Karpas-422 (cell line): ENCODE measurements at places on chromosomes 1 and 21.

DNA sequence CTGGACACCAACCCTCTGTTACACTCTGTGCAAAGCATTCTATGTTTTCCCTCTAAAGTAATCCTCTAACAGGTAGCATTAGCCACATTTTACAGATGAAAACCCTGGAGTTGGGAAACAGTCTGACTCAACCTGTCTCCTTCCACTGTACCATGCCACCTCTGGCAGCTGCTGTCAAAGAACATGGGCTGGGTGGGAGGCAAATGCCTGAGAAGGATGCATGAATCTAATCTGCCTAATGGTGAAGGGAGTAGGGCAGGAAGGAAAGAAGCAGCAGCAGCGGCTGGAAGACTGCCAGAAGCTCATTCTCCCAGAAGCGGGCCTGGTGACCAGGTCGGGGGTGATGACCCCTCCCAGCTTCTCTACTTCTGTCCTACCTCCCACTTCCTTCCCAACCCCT lies 21.7 kb downstream of the LRRC71 start:
- DNase-seq: no peak

DNA sequence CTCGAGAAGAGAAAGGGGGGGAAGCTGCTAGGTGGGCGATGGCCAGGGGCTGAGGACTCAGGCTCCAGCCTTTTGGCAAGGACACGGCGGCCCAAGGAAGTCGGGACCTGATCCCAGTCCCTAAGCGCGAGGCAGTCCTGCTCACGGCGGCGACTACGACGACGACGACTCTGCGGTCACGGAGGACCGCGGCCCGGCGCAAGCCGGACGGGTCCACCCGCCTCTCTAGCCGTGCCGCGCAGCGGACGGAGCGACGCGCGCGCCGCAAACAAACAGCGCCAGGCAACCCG lies 401 bp downstream of the WNT9A start:
- DNase-seq: no peak

- DNase-seq: no peak
Observed at GRCh38 chr1:216779686-216780085, 56.5 kb upstream of the ESRRG start.

- DNase-seq: peak; percentile 71
Observed at GRCh38 chr1:48236716-48237470, 14.4 kb downstream of the SLC5A9 start.

DNA sequence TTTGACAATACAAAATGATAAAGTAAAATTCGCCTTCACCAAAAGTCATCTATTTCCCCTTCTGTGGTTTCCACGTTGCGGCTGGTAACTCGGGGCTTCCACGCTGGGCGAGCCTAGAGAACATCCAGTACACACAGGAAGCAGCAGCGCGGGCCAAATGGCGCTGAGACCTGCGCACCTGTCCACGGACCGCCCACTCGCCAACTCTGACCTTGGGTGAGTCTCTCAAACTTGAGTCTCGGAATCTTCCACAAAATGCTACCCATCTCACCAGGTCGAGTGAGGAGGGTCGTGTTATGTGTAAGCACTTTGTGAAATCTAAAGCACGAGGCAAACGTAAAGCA lies 820 bp upstream of the TTF2 start:
- DNase-seq: peak; percentile 89

DNA sequence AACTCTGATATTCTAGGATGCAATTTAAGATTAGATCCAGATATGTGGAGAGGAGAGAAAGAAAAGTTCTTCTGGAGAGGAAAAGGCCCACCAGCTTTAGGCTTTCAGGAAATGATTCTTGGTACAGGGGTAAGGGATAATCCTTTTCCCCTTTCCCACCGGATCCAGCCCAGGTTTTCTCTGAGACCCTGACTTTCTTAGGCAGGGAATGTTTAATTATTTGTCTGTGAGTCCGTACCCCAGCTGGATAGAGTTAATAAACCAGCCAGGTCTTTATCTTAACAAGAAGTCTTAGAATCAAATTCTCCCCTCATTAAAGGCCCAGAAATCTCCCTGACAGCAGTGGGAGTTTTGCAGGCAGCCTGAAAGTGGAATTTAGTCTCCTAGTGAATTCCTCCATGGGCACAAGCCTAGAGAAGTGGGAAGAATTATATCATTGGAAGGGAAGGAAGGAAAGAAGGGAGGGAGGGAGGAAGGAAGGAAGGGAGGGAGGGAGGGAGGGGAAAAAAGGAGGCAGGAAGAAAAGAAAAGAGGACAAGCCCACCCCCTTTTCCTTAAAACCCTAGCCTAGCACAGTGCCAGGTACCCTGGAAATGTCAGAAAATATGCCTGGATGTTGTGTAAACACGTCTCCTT lies 189.0 kb downstream of the PLPP3 start:
- no peak for DNase-seq

DNA sequence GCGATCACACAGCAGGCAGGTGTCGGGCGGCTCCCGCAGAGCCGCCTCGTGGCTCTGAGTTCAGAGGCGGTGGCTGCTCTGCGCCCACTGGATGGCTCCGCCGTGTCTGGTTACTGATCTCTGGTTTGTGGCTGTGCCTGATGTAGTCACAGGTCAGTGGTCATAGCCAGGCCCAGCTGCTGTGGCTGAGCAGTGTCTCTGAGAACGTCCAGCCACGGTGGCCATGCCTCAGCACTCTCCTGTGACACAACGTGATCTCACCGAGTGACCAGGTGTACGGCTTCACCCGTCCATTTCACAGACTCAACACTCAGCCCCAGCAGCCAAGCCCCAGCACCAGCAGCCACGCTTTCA lies 61.2 kb downstream of the KCNN3 start:
- DNase-seq: no peak

DNA sequence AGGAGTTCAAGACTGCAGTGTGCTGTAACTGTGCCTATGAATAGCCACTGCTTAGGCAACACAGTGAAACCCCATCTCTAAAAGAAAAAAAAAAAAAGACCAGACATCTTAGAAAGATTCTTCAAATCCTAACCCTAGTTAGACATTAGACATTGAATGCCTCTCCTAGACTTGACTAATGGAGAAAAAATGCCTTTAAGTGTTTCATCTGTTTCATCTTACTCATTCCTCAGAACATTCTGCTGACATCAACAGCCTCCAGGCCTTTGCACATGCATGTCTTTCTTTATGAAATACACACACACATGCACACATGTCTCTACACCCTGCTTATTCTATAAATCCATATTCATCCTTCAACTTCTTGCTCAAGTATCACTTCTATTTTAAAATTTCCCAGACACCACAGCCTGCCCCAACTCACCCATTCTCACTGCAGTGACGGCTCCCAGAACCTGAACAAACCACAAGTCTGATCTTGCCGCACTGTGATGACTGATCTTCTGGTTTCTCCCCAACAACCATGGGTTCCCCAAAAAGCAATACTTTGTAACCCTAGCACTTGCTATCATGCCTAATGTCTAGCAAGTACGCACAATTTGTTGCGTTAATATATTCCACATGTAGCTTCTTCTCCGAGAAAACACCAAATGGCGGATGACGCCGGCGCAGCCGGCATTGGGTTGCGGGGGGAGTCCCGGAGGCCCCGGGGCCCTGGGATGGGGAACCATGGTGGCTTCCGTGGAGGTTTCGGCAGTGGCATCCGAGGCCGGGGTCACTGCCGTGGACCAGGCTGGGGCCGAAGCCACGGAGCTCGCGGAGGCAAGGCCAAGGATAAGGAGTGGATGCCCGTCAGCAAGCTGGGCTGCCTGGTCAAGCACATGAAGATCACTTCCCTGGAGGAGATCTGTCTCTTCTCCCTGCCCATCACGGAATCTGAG lies 37.4 kb downstream of the LRRC52 start:
- no peak for DNase-seq

DNA sequence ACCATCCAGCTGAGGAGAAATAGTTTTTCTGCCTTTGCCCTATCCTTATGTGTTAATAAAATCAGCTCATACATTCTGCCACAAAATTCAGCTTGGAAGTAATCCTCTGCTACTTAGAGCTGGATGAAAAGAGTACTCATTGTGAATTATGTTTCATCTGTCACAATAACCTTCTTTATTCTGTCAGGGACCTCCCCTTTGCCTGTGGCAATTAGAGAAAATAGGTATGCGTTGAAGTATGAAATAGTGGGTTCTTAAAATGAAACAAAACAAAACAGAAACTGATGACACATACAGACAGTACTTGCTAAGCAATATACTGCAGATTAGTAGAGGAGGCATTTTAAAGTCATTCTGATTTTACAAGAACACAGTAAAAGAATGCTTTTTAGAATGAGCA lies 578.5 kb downstream of the USP25 start:
- no peak for DNase-seq

- no peak for DNase-seq
Observed at GRCh38 chr1:155188268-155188667, 14.6 kb downstream of the TRIM46 start.

DNA sequence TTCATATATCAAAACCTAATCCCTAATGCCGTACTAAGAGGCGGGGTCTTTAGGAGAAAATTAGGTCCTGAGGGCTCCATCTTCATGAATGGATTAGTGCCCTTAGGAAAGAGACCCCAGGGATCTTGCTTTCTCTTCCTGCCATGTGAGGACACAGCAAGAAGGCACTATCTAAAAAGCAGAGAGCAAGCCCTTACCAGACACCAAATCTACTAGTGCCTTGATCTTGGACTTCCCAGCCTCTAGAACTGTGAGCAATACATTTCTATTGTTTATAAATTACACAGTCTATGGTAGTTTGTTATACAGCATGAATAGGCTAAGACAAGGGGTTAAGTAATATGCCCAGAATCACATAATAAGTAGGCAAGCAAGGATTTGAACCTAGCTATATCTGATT lies 42.9 kb downstream of the STYXL2 start:
- no peak for DNase-seq

DNA sequence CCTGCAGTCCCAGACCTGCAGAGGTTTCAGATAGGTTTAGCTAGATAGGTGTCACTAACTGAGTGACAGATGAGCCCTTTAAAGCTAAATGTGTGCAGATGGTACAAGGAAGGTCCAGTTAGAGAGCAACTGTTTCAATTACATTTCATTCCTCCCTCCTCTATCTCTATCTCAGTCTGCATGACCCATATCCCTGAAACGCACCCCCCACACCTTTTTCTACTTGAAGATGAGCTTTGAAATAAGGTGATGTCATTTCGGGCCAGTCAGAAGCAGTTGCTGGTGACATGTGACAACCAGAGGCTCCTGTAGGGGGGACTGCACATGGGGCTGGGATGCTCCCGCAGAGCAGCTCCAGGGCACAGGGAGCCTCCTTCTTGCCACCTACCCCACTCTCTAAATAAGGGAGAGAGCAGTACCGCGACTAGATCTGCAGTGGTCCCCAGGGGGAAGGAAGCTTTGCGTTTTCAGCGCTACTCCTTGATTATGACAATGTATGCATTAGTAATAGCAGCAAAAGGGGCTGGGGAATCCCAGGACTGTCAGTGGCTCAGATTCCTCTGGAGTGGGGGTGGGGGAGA lies 4.3 kb downstream of the ATP8B2 start:
- DNase-seq: no peak

- DNase-seq: peak; percentile 77
Observed at GRCh38 chr1:2539312-2539907, 9.3 kb upstream of the HES5 start.

- DNase-seq: no peak
Observed at GRCh38 chr1:169726851-169727250, 7.0 kb downstream of the SELE start.

DNA sequence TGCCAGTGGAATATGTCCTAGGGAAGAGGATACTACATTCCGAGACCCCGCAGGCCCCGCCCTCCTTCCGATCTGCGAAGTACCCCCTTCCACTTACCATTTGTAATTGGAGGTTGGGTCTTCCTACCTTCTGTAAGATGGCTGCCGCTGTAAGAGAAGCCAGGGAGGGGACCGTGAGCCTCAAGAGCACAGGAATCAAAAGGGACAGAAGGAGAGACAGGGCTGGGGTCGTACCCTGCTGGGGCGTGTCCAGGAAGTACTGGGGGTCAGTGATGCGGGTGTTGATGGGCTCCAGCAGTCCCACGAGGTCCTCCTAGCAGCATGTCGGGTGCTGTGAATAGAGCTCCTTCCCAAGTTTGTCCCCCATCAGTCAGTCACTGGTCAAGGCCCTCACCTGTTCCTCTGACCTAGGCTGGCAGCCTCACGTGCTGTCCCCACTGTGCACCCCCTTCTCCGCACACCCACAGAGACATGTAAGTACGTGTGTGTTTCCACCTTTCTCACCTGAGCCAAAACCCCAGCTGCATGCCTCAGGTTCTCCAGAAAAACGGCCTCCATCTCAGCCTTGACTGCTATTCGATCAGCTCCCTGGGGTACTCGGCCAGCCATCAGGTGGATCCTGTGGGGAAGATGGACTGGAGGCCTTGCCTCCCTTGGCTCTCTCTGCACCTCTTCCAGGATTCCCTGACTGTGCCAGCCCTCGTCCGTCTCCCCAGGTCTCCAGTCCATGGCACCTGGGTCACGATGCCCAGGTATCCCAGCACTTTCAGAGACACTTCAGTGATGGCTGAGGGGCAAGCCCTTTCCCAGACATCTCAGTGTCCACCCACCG lies 1.8 kb downstream of the HYI start:
- DNase-seq: no peak

GRCh38 chr1:52571783-52572182 lies 18.9 kb upstream of the TUT4 start:
- peak; percentile 81 for DNase-seq

- DNase-seq: no peak
Observed at GRCh38 chr1:233360525-233361102, 33.1 kb downstream of the MAP3K21 start.

GRCh38 chr1:172699111-172699510 lies 40.2 kb downstream of the FASLG start:
- no peak for DNase-seq

GRCh38 chr1:117577191-117577885 lies 28.5 kb upstream of the TENT5C start:
- no peak for DNase-seq

GRCh38 chr1:185432948-185433347 lies 115.9 kb upstream of the IVNS1ABP start:
- DNase-seq: no peak

- DNase-seq: no peak
Observed at GRCh38 chr1:5769146-5769545, 223.1 kb downstream of the NPHP4 start.

DNA sequence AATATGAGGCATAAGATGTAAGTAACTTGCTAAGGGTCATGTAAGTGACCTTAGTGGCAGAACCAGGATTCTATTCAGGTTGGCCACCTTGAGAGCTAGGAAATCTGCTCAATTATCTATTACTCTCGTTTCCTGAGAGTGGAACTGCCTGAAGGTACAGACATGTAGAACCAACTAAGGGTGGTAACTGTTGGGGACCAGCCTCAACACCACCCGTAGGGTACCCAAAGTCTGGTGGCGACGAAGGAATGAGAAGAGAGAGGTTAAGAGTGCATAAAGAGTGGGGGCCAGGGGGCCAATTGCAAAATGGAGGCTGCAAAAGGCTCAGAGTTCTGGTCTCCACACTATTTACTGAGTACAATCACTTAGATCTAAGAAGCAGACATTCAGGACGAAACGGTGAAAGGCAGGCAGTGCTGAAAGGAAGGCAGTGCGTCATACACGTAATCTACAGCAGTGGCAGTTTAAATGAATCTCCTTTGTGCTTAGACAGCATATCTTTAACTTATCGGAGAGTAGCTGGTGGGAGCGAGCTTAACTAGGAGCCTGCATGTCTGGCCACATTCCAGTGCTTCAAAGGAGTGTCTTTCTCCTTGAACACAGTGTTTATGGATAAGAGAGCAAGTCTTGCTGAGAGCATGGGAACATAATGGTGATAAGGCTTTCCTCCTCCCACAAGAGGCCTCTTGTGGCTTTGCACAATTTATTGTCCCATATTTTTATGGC lies 25.0 kb downstream of the SRSF4 start:
- no peak for DNase-seq

GRCh38 chr21:45472445-45473365 lies 67.7 kb downstream of the COL18A1 start:
- no peak for DNase-seq
